ENCODE measurements at places on chromosomes 3 and 15. TPM values are rescaled to one million over a fixed set of nuclear protein-coding genes. Genes with fewer than 3 reads are reported as not detected.

GRCh38 chr3:62995119-62995518, 119.9 kb upstream of the CADPS start:
- ATAC-seq, result no peak

GRCh38 chr15:48191574-48192225, at the start of gene CTXN2:
CTXN2 (plus strand) TSS chr15:48191665; CDS start chr15:48201301, 9,636 bp downstream.
- no peak for ATAC-seq

GRCh38 chr3:196988241-196989029, 19.8 kb upstream of the PIGZ start:
- ATAC-seq, result peak; percentile 55

GRCh38 chr3:142866841-142867631, 21.8 kb downstream of the PCOLCE2 start:
- peak; percentile 94 for ATAC-seq

DNA sequence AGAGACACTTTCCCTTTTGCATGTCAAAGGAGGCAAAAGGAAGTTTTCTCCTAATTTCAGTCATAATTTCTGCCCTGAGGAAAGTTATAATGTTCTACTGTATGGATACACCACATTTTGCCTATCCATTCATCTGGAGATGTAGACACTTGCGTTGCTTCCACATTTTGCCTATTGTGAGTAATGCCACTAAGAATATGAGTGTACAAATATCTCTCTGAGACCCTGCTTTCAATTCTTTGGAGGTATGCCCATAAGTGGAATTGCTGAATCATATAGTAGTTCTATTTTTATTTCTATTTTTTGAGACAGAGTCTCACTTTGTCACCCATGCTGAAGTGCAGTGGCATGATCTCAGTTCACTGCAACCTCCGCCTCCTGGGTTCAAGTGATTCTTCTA, 3.6 kb upstream of the CD276 start:
- ATAC-seq, result no peak

GRCh38 chr3:161549261-161549660, 52.7 kb downstream of the OTOL1 start:
- ATAC-seq, result no peak

- no peak for ATAC-seq
Measured at GRCh38 chr15:52680761-52681160, 1.6 kb upstream of the ATOSA start.

- ATAC-seq, result peak; percentile 77
Measured at GRCh38 chr3:156535162-156535627, 19.7 kb downstream of the SSR3 start.

DNA sequence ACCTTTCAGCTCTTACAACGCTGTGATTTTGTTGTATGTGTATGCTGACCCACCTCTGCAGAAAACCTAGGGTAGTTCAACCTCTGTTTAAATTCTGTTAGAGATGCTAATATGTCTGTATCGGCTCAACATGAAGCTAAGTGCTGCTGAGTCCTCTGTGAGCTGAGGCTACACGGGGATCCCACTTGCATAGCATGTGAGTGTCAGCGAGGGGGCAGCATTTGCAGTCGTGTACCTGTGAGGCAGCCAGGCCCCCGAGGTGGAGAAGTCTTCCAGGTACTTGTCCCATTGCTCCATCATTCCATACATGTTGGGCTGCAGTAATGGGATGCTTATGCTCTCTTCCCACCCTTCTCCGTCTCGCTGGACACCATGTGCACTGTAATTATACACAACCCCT, 3.7 kb downstream of the MKRN2OS start:
- ATAC-seq, result no peak

DNA sequence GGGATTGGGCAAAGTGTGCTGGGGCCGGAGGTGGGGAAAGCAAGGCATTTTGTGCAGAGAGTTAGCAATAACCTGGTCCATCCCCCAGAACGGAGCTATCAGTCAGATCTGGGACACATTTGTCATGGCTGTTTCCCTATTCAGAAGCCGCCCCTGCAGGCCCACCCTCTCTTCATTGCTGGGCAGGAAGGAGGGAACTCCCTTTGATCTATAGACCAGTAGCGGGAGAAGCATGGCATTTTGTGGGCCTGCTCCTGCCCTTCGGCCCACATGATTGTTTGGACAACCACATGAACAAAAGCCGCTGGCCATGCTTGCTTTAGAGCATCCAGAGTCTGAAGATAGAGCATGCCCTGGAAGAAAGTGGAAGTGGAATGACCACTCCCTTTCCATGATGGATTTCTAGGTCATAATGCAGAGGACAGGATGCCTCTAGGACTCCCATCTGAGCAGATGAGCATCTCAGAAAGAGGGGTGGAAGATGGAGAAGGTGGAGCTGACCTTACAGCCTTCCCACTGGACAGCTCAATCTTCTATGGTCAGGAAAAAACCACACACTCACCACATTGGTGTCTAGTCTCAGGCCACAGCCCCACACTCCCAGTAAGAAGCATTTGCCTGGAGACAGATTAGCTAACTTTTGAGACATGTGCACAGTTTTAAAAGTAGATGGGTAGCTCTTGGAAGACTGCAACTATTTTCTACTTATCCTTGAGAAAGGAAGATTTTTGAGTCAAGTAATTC, 11.9 kb upstream of the LRTM1 start:
- no peak for ATAC-seq

DNA sequence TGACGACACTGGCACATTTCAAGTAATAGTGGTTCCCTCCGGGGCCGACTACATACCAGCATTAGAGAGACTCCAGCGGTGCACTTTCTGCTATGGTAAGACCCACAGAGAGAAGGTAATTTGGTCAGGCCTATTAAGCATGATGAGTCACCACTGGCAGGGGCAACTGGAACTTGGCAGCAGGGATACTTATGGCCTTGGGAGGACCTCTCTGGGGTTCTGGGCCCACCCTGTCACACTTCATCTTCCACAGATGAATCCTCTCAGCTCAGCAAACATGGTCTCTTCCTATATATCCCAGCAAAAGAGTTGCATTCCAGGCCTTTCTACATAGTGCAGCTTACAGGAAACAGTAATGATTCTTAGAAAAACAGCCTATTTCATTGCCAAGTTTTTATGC, 88.0 kb downstream of the PIK3R4 start:
- ATAC-seq, result no peak

DNA sequence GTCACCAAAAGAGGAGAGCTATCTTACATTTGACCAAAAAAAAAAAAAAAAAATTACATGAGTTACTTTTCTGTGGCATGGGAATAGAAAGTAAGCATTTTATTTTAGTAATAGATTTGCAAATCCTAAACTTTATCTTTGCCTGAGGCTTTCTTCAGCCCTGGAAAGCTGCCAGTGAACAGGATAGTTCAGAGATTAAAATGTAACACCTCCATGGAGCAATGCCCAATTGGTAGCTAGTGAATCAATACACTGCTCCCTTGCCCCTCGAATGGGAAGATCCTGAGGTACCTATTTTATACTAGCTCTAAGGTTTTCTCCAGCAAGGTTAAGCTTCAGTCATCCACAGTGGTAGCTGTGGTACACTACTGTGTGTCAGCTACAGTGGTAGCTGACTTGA, 867.1 kb downstream of the NAALADL2 start:
- ATAC-seq, result no peak

GRCh38 chr3:33883951-33884561, 85.6 kb downstream of the PDCD6IP start:
- no peak for ATAC-seq

DNA sequence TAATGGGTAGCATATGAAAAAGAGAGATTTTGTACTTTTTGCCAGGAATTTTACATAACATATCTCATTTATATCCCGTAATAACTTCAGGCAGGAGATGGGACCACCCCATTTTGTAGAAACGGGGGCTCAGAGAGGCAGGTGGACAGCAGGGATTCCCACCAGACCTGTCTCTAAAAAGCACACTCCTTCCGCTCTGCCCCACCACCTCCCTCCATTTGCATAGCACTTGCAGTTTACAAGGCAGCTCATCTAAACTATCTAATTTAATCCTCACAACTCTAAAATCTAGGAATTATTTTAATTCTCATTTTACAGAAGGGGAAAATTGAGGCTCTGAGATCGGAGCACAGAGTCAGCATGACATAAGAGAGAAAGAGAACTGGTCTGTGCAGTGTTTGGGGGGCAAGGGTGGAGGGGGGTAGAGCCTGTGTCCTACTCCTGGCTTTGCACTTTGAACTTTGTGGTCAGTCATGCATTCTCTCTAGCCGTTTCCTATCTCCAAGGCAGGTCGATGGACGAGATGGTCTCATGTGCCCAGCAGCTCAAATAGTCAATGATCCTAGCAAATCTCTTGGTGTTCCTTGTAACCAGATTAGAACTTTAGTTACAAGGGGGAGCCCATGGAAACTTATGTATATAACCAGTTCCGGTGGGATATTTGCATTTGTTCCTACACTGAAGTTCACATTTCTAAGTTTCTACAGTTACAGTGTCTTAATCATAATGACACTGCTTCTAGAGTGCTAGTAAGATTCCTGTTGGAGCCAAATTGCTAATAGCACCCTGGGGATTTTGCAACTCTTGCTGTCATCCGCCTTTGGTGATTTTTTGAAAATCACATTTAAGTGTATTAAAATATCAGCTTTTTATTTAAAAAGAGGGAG, 18.6 kb downstream of the CRYGS start:
- ATAC-seq, result no peak

- no peak for ATAC-seq
Measured at GRCh38 chr3:13215940-13216546, 142.8 kb upstream of the IQSEC1 start.

DNA sequence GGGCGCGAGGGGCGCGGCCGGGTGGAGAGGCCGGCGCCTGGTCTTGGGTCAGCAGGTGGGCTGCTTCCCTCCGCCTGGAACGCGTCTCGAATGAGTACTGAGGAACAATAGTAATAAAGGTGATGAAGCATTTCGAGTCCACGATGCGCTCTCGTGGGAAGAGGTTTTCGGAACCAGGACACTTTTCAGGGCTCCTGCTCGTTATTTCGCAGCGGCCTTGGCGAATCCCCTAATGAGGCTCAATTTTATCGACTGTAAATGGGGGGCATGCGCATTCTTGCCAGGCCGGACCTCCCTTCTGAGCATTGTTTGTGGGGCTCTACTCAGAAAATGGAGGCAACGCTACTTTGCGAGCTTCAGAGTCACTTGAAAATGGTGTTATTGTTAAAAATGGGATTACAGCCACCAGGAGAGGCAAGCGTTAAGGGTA, 1.2 kb downstream of the NR2C2 start:
- no peak for ATAC-seq

DNA sequence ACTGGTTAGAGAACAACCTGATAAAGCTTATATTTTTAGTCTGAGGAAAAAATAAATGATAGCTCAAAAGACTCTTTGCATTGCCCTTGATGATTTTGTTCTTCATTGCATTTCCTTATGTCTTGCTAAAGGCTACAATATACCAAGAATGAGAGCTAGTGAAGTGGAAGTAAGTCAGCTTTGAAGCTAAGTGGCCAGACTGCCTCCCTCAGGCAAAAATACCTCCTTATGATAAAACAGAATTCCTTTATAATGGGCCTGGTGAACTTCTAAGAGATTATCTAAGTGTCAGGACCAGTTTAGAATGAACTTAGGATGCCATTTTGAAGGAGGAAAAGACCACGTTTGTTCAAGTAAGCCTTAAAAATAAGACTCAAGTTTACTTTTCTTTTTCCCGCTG, 678.4 kb downstream of the ROBO2 start:
- ATAC-seq, result no peak

GRCh38 chr3:49079270-49079669, 14.6 kb downstream of the QRICH1 start:
- ATAC-seq, result no peak

DNA sequence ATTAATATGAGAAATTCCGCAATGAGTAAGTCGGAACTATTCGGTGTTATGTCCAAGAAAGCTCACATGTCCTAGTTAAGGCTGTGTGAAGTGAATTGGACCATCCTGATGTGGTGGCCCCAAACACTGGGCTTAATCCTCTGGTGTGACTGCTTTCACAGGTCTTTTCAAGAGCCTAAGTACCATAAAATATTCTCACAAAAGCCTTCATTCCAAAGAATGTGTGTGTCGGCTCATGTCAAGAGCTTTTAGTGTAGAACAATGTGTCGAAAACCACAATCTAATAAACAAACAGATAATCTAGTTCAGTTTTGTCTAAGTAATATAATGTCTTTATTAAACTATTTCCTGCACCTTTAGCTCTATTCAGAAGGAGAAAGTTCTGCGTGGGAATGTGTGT, 311.4 kb downstream of the LPP start:
- ATAC-seq, result no peak

GRCh38 chr3:120196812-120197211, 88.2 kb downstream of the GPR156 start:
- peak; percentile 49 for ATAC-seq

DNA sequence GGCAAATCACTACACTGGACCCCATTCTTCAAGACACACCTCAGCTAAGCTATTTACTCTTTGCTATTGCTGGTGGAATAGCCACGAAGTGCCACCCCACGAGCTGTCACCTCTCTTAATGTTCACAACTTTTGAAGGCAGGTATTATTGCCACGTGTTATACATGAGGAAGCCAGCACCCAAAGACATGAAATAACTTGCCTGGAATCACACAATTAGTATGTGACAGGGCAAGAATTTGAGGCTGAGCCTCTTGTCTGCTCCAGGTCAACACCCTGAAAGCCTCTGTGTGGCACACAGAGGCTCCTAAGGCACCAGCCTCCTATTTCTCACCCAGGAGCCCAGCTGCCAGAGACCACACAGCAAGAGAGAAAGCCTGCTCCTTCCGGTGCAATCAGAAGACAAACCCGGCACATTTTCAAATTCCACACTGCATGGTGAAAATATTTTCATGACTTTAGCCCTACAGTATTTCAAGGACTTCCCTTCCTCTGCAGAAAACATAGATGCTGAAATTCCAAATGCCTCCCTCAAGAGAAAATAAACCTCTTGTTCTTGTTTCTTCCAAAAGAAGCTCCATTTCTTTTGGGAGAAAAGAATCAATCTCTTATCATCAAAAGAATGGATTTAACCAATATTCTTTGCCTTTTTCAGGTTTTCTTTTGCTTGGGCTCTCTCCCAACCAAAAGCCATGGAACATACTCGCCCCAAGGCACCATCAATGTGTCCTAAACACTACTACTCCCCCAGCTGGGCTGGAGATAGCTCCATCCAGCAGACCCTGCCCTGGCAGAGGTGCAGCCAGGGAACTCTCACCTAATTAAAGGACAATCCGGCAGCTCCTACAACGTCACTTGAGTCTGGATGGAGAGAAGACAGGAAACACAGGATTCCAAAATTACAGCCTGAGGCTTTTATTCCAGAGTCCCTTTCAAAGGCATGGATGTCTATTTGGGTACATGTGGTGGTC, 84.7 kb upstream of the THBS1 start:
- no peak for ATAC-seq

DNA sequence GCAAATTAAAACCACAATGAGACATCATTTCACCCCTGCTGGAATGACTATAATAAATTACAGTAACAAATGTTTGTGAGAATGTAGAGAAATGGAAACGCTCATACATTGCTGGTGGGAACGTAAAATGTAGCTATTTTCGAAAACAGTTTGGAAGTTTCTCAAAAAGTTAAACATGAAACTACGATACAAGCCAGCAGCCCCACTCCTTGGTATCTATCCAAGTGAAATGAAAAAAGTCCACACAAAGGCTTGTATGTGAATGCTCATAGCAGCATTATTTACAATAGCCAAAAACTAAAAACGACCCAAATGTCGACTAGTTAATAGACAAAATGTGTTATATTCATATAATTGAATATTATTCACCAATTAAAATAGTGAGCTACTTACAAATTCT, 22.9 kb upstream of the CFAP20DC start:
- no peak for ATAC-seq

Gene GOLGA6L1
- not detected for total RNA-seq

Gene SFMBT1
- 5.8 TPM for total RNA-seq

Gene TSC22D2
- 28.1 TPM for total RNA-seq

Gene TSPAN3
- total RNA-seq, result 60.8 TPM

Gene GOLGA6L4
- 2.4 TPM for total RNA-seq

Gene NPAP1
- total RNA-seq, result not detected
